NCI-H2171 (cell line): ENCODE measurements at places on chromosomes 13 and 19.

- no peak for DNase-seq
Observed at GRCh38 chr13:54184576-54184975, 1156.0 kb downstream of the OLFM4 start.

- DNase-seq: no peak
Observed at GRCh38 chr19:10044390-10044789, 31.1 kb downstream of the RDH8 start.

DNA sequence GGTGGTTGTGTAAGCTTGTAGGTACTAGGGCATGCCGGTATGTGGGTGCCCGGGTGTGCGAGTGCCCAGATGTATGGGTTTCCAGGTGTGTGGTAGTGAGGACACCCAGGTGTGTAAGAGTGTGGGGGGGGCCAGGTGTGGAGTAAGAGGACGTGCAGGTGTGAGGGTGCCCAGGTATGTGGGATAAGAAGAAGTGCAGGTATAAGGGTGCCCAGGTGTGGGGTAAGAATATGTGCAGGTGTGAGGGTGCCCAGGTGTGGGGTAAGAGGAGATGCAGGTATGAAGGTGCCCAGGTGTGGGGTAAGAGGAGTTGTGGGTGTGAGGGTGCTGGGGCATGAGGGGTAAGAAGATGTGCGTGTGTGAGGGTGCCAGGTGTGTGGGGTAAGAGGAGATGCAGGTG lies 14.3 kb downstream of the MARK4 start:
- DNase-seq: no peak

- DNase-seq: no peak
Observed at GRCh38 chr13:30443957-30444404, 21.7 kb downstream of the UBE2L5 start.

GRCh38 chr13:46195016-46195415 lies 13.0 kb upstream of the LCP1 start:
- no peak for DNase-seq

- no peak for DNase-seq
Observed at GRCh38 chr13:70324519-70324918, 216.3 kb upstream of the KLHL1 start.
